ENCODE measurements at places on chromosomes 7 and 10.

- DNase-seq = no peak
Observed at GRCh38 chr10:108393089-108393488, 1228.6 kb upstream of the SORCS1 start.

GRCh38 chr10:55058800-55059199 lies 257.8 kb upstream of the PCDH15 start:
- no peak for DNase-seq

GRCh38 chr10:59314268-59314667 lies 48.1 kb downstream of the FAM13C start:
- no peak for DNase-seq

GRCh38 chr10:37535459-37536246 lies 321.8 kb downstream of the ZNF248 start:
- DNase-seq = no peak

DNA sequence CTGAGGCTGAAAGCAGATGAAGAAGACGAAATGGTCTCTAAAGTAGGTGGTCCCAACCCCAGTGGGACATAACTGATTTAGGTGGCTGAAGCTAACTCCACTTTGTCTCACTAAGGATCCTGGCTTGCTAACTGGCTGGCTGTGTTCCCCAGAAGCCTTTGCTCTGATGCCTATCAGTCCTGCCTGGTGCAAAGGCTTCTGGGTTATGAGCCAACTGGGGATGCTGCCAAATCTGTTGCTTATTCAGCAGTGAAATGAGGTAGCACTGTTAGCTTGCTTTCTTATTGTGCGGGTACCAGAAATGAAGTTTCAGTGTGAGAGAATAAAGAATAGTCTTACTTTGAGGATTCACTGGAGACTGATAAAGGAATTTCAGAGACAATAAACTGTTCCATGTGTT lies 18.1 kb downstream of the PRKG1 start:
- no peak for DNase-seq

GRCh38 chr10:124826262-124826661 lies 24.6 kb downstream of the ABRAXAS2 start:
- DNase-seq = no peak

GRCh38 chr10:82409671-82410070 lies 534.7 kb downstream of the NRG3 start:
- DNase-seq = no peak

DNA sequence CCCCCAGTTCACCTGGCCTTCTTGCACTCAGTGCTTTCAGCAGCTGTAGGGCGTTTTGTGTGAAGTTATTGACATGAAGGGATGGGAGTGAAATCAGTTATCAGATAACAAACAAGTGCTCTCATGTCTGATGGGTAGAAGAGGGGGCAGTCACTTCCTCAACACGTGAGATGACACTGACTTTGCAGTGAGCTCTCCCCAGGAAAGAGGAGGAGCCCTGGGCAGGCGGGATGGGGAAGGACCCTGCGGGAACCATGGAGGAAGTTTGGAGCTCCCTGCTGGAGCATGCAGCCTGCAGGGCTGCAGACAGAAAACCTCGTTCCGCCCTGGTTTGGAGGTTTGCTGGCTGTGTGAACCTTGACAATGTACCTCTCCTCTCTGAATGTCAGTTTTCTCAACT lies 38.7 kb downstream of the GPR26 start:
- no peak for DNase-seq

GRCh38 chr7:88758381-88759229 lies 895 bp upstream of the ZNF804B start:
- peak; percentile 71 for DNase-seq

DNA sequence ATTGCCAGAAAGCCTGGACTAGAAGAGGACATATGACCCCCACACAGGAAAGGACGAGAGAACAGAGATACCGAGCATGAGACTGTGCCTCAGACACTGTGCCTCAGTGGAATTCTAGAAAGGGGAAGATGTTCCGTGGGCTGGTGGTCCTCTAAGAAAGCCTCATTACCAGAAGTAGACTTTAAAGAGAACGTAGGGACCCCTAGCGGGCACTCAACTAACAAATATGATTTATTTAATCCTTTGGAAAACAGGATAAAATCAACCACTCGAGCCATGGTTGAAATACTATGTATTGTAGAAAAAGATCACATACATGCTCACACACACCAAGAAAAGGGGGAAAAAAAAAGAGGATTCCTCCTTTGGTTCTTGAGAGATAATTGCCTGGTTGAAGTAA lies 701.2 kb upstream of the SORCS1 start:
- DNase-seq = no peak

GRCh38 chr10:12703126-12703525 lies 298.4 kb downstream of the CCDC3 start:
- no peak for DNase-seq

- no peak for DNase-seq
Observed at GRCh38 chr7:46839651-46840050, 742.3 kb downstream of the TNS3 start.

- DNase-seq = no peak
Observed at GRCh38 chr10:126687121-126687606, 16.7 kb upstream of the C10orf90 start.

GRCh38 chr10:57948796-57949195 lies 318.9 kb downstream of the IPMK start:
- DNase-seq = no peak

DNA sequence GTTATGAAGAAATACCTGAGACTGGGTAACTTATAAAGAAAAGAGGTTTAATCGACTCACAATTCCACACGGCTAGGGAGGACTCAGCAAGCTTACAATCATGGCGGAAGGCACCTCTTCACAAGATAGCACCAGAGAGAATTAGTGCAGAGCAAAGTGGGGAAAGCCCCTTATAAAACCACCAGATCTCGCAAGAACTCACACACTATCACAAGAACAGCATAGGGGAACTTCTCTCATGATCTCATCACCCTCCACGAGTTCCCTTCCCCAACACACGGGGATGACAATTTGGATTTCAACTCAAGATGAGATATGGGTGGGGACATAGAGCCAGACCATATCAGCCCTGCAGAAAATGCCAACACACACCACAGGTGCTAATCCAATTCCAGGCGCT lies 218.7 kb downstream of the PARD3 start:
- DNase-seq = no peak

- no peak for DNase-seq
Observed at GRCh38 chr10:126197036-126197543, 191.2 kb downstream of the ADAM12 start.

DNA sequence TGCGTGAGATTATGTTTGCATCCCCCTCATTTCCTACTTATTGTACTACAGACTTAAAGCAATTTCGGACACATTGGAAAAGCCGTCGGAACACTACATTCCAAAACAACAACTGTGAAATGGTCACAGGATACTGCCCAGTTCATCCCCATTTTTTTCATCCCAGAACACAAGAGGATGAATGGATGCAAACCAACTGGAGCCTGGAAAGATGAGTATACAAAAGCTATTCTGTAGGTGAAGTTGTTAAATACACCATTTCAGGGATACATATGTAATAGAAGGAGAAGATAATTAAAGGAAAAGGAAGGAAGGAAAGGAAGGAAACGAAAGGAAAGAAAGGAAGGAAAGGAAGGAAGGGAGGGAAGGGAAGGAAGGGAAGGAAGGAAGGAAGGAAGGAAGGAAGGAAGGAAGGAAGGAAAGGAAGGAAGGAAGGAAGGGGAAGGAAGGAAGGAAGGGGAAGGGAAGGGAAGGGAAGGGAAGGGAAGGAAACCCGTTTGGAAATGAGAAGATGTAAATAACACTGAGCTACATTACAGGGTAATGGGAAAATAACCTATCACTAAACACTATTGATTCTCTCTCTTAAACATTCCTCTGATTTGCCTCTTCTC lies 48.6 kb upstream of the C7orf33 start:
- no peak for DNase-seq

GRCh38 chr10:127196282-127197153 lies at the start of gene INSYN2A:
INSYN2A (minus strand) TSS chr10:127196591; CDS start chr10:127176395, 20,196 bp downstream.
- DNase-seq = no peak

DNA sequence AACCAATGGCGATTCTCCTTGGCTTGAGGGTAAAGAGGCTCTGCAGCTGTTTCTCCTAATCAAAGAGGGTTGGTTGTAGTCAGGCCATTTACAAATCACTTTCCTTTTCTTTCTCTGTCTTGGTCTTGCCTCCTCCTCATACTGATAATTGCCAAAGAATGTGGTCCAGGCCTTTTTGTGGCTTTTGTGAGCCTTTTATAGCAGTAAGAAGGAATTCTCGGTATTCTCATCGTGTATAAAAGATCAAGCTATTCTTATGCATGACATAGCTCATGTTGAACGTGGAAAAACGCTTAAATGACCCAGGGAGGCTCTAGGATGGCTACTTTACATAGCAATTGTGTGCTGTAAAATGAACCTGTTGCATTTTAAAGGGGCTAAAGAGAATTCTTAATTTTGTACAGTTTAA lies 62.6 kb downstream of the RBM20 start:
- DNase-seq = no peak

GRCh38 chr7:47807756-47808155 lies 140.5 kb downstream of the PKD1L1 start:
- no peak for DNase-seq

GRCh38 chr10:85619832-85620231 lies 746.8 kb downstream of the GRID1 start:
- peak; percentile 15 for DNase-seq

DNA sequence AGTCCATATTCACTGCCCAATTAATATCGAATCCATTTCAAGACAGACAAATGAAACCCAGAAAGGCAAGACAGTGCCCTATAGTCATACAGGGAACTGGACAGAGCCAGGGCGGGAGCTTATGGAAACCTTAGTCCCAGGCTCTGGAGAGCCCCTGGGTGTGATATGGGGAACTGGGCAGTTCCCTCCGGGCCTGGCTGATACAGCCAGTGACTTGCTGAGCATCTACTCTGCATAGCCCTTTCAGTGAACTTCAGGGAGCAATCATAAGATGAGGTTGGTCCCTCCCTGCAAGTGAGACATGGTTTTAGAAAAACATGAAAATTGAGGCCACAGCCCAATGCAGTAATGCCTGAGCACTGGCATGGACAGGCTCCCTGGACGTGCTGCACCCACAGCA lies 241.9 kb downstream of the GRID1 start:
- DNase-seq = no peak

DNA sequence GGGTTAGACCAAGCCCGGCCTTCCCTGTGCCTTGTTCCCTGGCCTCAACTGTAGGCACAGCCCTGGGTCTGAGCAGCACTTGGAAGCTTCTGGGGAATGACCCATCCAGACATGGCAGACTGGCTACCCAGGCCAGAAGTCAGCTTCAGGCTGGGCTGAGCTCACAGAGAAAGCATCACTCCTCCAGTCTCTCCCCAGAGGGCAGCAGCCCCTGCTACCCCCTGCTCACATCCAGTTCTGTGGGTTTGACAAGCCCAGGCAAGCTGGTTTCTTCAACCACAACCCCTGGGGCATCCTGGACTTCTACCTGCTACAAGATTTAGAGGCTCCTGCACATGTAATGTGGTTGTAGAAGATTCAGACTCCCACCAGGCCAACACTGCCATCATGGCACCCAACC lies 9.0 kb downstream of the C10orf71 start:
- DNase-seq = no peak

- no peak for DNase-seq
Observed at GRCh38 chr7:42722198-42722597, 189.7 kb downstream of the C7orf25 start.

- no peak for DNase-seq
Observed at GRCh38 chr10:122044045-122044661, 55.2 kb downstream of the TACC2 start.

GRCh38 chr7:66815951-66816350 lies 75.4 kb downstream of the RABGEF1 start:
- DNase-seq = no peak

- DNase-seq = no peak
Observed at GRCh38 chr10:11167233-11167966, 149.7 kb downstream of the CELF2 start.

DNA sequence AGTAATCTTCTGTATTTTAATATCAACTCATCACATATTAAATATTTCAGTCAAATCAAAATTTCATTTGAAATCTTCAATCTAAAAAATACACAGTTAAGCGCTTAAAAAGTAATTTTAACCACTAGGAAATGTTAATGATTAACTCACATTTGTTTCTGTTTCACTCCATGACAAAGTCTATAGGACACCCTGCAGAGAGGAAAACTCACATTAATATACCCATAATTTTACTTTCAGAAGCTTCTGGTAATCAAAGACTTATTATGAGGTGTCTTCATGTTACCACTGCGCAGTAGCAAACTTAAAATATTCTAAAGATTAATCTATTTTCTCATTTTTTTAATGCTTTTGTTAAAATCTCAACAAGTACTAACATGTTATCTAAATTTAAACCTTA lies 41.0 kb upstream of the ZNF518A start:
- no peak for DNase-seq

DNA sequence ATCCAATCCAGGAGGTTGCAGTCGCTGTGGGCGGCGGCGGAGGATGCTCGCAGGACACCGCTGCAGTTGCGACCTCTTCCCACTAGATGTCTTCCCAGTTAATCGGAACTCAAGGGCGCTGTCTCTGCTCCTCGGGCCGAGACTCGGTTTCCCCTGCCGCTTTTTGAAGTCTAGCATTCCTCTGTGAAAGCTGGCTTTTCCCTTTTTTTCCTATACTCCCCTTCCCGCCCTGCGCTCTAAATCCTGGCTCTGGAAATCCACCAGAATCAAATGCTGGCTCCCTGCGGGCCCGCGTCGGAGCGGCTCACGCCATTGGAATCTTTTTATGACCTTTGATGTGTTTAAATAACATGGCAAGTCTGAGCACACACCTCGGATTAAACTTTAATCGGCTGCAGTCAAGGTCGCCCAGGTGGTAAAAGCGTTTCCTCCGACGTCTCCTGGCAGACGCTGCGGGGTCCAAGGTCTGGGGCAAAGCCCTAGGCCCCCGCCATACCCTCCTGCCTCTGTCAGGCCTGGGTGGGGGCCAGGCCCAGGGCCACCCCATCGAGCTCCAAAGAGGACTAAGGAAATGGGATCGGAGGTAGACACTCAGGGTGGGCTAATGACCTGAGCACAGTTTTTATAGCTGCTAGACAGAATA lies 10.7 kb upstream of the HOXA13 start:
- no peak for DNase-seq

- no peak for DNase-seq
Observed at GRCh38 chr10:69862882-69863530, 61.3 kb downstream of the COL13A1 start.

DNA sequence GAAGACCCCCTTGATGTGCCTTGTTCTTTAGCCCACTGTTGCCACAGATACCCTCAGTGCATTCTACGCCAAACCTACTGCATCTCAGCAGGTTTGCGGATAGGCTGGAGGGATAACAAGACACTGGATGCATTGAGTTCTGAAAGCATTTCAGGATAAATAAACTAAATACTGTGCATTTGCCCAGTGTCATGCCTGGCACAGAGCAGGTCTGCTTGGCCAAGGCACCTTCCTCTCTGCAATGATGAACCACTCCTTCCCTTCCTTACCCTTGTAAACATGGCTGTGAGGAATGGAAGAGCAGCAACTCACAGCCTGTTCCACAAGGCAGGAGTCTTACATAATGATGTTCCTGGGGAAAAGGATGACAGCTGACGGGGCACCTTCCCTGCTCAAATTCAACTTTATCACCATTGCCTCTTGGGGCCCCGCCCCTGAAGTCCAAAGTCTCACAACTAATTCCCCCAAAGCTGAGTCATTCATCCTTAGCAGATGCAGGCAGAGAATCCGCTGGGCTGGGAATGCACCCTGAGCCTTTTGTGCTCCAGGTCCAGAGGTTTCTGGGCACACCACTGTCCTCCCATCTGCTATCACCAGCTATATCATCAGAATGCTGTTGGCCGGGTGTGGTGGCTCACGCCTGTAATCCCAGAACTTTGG lies 11.6 kb downstream of the DDX56 start:
- DNase-seq = no peak

GRCh38 chr7:22137466-22137865 lies 191.8 kb upstream of the CDCA7L start:
- DNase-seq = no peak

Data from type B pancreatic cell (in vitro differentiated cells).